ENCODE measurements at places on chromosomes 4 and X.

DNA sequence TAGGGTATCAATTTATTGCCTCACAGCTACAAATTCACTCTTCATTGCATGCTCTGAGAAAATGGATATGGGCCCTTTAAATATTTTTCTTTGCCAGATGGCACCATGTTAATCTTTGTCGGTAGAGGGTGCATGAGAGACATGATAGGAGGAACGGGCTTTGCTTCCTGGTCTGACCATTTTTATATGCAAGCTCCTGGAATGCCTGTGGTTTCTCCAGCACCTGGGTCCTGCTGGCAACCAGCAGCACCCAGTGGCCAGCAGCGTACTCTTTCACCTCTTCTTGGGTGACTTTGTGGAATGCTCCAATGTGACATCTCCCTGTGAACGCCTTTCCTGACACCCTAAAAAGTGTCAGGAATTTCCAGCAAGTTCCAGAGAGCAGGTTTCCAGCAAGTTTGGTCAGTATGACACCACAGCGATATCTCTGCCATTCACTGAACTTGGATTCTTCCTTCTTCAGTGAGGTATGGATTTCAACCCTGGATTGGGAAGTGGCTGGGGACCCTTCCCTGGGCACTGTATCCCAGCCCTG lies 140.3 kb upstream of the PGRMC2 start:
- peak; percentile 77 for DNase-seq

- no peak for DNase-seq
Measured at GRCh38 chrX:85591536-85591935, 212.1 kb upstream of the POF1B start.

DNA sequence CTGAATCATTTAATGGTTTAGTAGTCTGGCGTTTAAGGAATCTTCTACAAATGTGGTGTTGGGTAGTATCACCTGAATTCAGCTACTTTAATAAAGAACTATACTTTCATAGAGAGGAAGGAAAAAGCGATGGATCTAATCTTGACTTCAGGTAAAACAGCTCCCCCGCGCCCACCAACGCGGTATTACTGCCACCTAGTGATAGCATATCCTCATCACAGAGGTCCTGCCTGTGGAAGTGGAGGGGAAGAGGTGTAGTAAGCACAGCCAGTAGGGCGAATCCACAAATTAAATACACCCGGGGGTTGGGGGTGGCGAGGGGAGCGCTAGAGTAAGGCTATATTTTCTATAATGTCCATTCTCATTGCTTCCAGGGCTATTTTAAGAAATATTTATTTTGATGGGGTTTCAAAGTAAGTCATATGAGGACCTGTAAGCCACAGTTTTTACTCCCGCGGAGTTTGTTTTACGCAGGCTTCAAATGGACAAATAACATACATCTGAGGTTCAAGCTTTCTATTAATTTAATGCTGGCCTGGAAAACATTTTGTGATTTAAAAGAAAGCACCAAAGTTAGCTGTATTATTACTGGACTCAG lies 8.3 kb upstream of the DAPP1 start:
- peak; percentile 76 for DNase-seq

- DNase-seq: peak; percentile 1
Measured at GRCh38 chrX:28312965-28313364, 274.3 kb upstream of the IL1RAPL1 start.

- DNase-seq: no peak
Measured at GRCh38 chr4:93532234-93532633, 296.3 kb upstream of the ATOH1 start.

Data from astrocyte of the hippocampus (primary cell).